ENCODE measurements at places on chromosomes 5 and 9.

DNA sequence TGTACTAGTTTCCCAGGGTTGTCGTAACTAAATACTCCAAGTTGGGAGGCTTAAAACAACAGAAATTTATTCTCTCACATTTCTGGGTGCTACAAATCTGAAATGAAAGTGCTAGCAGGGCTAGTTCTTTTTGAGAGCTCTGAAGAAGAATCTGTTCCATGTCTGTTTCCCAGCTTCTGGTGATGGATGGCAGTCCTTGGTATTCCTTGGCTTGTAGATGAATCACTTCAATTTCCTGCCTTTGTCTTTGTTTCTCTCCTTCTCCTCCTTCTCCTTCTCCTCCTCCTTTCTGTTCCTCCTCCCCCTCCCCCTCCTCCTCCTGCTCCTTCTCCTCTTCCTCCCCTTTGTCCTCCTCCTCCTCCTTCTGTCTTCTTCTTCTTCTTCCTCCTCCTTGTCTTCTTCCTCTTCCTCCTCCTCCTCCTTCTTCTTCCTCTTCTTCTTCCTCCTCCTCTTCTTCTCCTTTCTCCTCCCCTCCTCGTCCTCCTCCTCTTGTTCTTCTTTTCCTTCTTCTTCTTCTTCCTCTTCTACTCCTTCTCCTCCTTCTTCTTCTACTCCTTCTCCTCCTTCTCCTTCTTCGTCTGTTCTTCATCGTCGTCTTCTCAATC, 104.7 kb upstream of the ANKRD55 start:
- DNase-seq = no peak

- DNase-seq = peak; percentile 87
Measured at GRCh38 chr5:139273572-139274289, 19.8 kb upstream of the MATR3 start.

DNA sequence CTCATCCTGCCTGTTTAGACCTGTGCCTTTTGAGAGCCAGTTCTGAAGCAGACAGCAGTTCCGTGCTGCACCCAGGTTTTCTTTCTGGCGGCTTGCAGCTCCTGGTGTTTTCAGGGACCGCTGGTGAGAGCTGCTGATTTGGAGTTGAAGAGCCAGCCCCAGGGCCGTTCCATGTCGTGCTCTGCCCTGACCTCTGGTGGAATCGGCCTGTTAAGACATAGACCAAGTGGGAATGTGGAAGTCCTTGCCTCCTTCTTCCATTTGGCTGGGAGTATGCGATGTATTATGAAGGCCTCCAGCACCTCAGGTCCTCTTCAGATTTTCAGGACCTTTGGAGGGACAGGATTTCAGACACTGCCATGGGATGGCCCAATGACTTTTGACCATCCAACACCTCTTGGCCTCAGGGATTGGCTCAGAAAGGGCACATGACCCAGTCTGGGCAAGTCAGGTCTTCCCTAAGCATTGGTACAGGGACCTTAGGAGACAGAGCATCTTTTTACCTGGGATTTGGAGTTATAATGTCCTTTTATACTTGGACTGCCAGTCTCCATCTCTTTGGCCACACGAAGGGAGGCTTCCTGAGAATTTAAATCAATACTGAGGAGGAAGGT, 136.1 kb upstream of the CLINT1 start:
- DNase-seq = peak; percentile 69

DNA sequence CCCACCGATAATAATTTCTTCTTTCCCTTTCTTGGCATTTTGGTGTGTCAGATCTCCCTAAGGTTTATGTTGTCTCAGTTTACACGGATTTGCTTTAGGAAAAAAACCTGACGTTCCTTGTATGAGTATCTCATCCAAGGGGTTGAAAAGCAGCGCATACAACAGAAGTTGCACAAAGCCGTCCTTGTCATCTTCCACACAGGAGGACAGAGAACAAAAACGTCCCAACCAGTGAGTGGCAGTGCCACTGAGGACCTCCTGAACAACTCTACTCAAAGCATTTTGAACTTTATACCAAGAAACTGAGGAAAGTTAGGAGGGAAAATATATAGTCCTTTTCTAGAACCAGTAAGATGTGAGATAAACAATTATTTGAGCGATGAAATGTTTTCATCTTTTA, 547.0 kb downstream of the PDE4D start:
- DNase-seq = no peak

DNA sequence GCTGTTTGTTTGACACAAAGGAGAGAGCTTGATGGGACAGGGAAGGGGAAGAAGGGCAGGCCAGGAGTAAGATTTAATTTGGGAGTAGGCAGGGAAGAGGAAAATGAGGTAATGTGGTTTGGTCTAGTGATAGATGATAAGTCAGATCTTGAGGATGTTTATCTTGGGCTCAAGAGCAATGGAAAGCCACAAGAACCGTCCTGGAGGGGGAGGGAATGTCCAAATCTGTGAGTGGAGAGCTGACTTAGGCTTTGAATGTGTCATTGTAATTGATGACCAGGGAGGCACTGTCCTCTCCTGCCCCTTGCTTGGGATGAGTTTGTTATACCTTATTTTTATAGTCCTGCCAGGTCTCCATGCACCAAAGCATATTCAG, 37.5 kb downstream of the MAMDC2 start:
- DNase-seq = peak; percentile 91

GRCh38 chr9:83296123-83296522, 233.2 kb upstream of the RASEF start:
- no peak for DNase-seq

GRCh38 chr5:16726538-16726946, 109.7 kb upstream of the RETREG1 start:
- DNase-seq = no peak

DNA sequence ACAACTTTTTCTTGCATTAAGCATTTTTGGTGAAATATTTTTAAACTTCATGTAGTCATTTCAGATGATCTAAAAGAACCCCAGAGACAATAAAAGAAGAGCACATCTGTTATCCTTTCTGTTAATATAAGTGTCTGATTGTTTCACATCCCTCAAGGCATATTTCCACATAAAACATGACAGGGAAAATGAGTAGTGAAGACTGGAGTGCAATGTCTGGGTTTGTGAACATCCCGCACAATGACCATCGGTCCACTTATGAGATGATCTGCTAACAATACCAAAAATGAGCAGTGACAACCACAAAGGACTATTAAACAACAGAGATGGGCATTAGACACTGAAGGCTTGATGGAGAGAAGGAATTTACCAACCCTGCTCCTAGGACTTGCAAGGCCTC, 209.1 kb downstream of the NR2F1-AS1 start:
- no peak for DNase-seq

DNA sequence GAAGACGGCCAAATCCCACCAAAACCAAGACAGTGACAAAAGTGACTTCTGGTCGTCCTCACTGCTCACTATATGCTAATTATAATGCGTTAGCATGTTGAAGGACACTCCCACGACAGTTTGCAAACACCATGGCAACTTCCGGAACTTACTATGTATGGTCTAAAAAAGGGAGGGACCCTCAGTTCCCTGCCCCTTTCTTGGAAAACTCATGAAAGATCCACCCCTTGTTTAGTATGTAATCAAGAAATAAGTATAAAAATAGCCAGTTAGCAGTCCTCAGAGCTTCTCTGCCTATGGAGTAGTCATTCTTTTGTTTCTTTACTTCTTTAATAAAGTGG, 9.5 kb downstream of the FCN2 start:
- DNase-seq = no peak

DNA sequence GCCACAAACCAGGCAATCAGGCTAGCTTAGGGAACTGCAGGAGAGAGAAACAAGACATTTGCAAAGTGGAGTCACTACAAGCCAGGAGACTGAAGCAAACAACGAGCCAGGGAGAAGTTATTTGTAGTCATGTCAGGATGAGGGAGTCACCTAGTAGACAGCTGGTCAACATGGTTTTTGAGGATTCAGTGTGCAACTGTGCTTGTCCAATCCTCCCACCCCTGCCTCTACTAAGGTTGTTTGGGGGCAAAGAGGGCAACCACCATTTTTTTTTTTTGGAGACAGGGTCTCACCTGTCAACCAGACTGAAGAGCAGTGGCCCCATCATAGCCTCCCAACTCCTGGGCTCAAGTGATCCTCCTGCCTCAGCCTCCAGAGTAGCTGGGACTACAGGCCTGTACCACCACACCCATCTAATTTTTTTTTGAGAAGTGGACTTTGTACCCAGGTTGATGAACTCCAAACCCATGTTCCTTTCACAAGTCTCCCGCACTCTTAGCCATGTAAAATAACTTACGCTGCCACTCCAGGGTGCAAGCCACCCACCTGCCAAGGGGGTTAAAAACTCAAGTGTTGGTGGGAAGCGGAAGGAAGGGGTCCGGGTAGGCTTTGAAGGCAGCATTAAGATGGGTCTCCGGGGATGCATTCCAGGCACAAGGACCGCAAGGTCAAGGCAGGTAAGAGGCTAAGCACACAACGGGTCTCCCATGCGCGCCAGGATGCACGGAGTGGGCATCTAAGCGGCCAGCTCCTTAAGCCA, 995 bp downstream of the RPL35 start:
- no peak for DNase-seq

DNA sequence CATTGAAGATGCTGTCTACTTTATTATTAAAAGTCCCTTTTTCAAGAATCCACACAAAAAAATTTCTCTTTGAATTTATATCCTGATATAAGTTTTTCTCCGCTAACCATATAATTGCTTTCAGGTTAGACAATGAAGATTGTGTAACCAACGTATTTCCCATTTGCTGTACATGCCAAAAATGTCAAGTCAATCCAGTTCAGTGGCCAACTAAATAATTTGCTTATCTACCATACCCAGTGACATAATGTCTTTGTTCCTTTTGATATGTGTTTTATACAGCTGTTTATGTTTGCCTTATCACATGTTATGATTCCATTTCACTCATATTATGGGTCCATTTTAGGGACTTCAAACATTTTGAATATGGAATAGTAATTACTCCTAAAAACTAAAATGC, 349.9 kb downstream of the EFNA5 start:
- no peak for DNase-seq

DNA sequence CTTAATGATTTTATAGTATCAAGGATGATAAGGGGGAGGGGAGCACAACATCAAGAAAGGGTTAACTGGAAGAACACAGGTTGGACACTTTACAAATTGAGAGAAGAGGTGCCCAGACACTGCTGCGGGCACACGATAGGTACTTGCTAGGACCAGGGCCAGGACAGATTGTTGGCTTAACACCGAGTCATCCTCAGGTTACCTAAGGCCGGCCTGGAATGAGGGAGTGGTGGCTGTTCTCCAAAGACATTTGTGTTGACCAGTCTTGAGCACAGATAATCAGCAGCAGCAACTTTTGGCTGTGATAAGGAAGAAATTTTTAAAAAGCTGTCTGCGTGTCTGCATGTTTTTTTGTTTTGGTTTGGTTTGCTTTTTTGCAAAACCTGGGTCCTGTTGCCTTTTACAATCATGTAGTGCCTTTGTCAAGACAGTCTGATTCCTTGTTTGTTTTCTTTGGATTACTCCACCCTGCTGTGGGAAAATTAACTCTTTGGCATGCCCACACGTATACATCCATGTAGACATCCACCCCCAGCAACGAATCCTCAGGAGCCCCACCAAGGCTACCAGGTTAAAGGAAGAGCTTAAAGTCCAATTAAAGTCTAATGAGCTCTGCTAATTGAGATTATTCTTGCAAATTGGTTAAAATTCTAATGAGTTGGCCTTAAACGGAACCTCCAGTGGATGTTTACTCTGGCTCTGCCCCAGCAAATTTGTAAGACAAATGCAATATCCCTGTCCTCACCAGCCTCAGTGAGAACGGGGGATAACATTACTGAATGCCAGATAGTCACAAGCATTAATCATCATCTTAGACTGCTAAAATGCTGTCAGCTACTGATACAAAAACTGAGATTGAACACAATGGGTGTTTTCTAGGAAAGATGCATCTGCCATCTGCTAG, 382.3 kb downstream of the ACTL7B start:
- peak; percentile 91 for DNase-seq

- peak; percentile 94 for DNase-seq
Measured at GRCh38 chr9:22683700-22684075, 237.1 kb downstream of the DMRTA1 start.

DNA sequence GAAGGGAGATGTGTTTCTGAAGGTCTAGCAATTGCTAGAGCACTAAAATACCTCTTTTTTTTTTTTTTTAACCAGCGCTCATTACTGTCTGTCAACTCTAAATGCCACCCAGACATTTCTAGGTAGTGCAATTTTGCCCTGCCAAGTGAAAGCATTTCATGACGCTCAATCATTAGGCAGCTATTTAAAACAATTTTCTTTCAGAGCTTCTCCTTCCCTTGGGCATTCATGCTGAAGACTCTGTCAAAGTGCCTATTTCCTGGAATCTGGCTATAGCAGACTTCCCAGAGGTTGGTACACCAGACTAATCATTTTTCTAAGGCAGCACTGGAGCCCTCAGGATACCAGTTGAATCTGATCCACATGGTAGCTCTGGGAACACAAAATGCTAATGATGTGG, 97.0 kb upstream of the ANKRD55 start:
- no peak for DNase-seq

DNA sequence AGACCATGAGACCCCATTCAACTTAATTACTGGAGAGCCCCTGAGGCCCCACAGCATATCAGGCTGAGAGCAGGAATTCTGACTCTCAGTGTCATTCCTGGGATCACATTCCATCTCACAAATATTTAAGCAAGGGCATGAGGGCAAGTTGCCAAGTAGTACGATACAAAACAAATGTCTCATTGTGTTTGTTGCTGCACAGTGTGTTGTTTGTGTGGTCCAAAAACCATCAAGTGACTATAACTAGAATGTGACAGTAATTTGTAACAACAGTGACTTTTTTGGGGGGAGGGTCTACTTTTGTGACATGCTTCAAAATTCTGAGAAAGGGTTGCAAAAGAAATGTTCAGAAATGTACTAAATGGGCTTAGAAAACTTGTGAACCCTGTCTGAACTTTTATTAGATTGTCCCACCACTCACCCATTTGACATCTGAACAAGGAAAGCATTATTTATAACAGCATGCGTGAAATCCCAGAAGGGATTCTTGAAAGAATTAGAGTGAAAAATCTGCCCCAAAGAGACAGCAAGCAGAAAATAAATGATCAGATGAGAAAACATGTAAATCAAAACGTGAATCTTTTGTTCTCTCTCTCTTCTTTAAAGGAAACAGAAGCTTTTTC, 347.0 kb downstream of the NTRK2 start:
- DNase-seq = no peak

DNA sequence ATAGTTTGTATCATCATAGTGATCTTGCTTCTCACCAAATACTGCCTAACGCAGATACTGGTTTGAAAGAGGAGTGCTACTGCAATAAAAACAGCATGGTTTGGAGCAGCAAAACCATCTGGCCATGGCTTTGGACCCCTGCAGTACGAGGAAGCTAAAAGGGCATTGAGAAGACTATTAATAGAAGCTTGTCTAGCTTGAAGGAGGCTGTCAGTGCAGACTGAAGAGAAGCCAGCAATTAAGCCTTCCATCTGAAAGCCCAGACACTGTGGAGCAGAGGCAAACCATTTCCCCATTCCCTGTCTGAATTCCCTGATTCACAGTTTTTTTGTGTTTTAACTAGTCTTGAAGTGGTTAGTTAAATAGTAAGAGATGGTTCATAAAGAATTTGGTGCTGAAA, 281.6 kb downstream of the PTPRD start:
- no peak for DNase-seq

- no peak for DNase-seq
Measured at GRCh38 chr5:180045889-180046499, 25.6 kb downstream of the RNF130 start.

- no peak for DNase-seq
Measured at GRCh38 chr5:83058726-83059125, 18.5 kb downstream of the TMEM167A start.
